A549 treated with ZK216348 at 1 μM for 4 hours (cell line): ENCODE measurements at places on chromosomes 4 and X. TPM values are rescaled to one million over a fixed set of nuclear protein-coding genes. Genes with fewer than 3 reads are reported as not detected.

The PCDH18 gene
- not detected in 5 replicates for total RNA-seq

The SYNPO2 gene
- 0.98 to 1.7 TPM (median 1.1 TPM) in 5 replicates for total RNA-seq

The TRO gene
- total RNA-seq = 0.67 to 1.2 TPM (median 0.74 TPM) in 5 replicates

The PDGFRA gene
- 0.34 to 1.1 TPM (median 0.54 TPM) in 5 replicates for total RNA-seq

The IL2 gene
- not detected in 5 replicates for total RNA-seq

The NIPAL1 gene
- 0.23 to 1.7 TPM (median 0.52 TPM) in 5 replicates for total RNA-seq

The ARMCX2 gene
- not detected in 5 replicates for total RNA-seq

The RPS3A gene
- 1,506 to 2,019 TPM (median 1,641 TPM) in 5 replicates for total RNA-seq

The CT47B1 gene
- not detected in 5 replicates for total RNA-seq

The ANOS1 gene
- 0.04 to 0.32 TPM (median 0.10 TPM) in 4 of 5 replicates, not detected in the other for total RNA-seq

The NALF2 gene
- total RNA-seq = 3.7 to 6.2 TPM (median 5.4 TPM) in 5 replicates

The SLIT2 gene
- 0.12 TPM in 1 of 5 replicates, not detected in the others for total RNA-seq

The NXT2 gene
- 5.9 to 14.3 TPM (median 8.5 TPM) in 5 replicates for total RNA-seq

The TRIML2 gene
- 45.0 to 76.9 TPM (median 54.9 TPM) in 5 replicates for total RNA-seq

The ZFP92 gene
- total RNA-seq = 0.46 to 0.77 TPM (median 0.54 TPM) in 5 replicates

The OPRPN gene
- not detected in 5 replicates for total RNA-seq

The MAGEA10 gene
- total RNA-seq = not detected in 5 replicates

The MTNR1A gene
- 0.21 to 0.91 TPM (median 0.43 TPM) in 5 replicates for total RNA-seq

The SLAIN2 gene
- 14.2 to 25.0 TPM (median 18.9 TPM) in 5 replicates for total RNA-seq

The NXF2 gene
- not detected in 5 replicates for total RNA-seq

The PGAM4 gene
- total RNA-seq = 0.33 to 0.54 TPM (median 0.49 TPM) in 4 of 5 replicates, not detected in the other

The CT47A7 gene
- not detected in 5 replicates for total RNA-seq

The CXCL1 gene
- 8.3 to 14.5 TPM (median 12.0 TPM) in 5 replicates for total RNA-seq

The NLGN3 gene
- total RNA-seq = 0.94 to 1.4 TPM (median 1.2 TPM) in 5 replicates

The YIPF6 gene
- 28.7 to 37.8 TPM (median 30.6 TPM) in 5 replicates for total RNA-seq

The CDKL5 gene
- 3.1 to 6.9 TPM (median 5.1 TPM) in 5 replicates for total RNA-seq

The PQBP1 gene
- 88.6 to 103 TPM (median 94.0 TPM) in 5 replicates for total RNA-seq

The ZBED1 gene
- total RNA-seq = 24.6 to 36.3 TPM (median 33.5 TPM) in 5 replicates

The FRMD7 gene
- not detected in 5 replicates for total RNA-seq

The IL3RA gene
- 0.18 to 0.95 TPM (median 0.26 TPM) in 5 replicates for total RNA-seq

The TMEM255A gene
- total RNA-seq = 0.11 to 0.16 TPM (median 0.14 TPM) in 5 replicates

The TMPRSS11F gene
- not detected in 5 replicates for total RNA-seq

The TLR6 gene
- 2.1 to 3.5 TPM (median 3.0 TPM) in 5 replicates for total RNA-seq

The THOC2 gene
- 34.6 to 62.0 TPM (median 39.3 TPM) in 5 replicates for total RNA-seq

The CT55 gene
- total RNA-seq = not detected in 5 replicates

The ASB5 gene
- total RNA-seq = 0.21 TPM in 1 of 5 replicates, not detected in the others

The ITGB1BP2 gene
- total RNA-seq = 0.83 to 1.5 TPM (median 0.99 TPM) in 5 replicates

The SLC10A4 gene
- 4.3 to 9.3 TPM (median 8.2 TPM) in 5 replicates for total RNA-seq

The GLUD2 gene
- total RNA-seq = 2.4 to 3.3 TPM (median 2.9 TPM) in 5 replicates

The MAGEB2 gene
- not detected in 5 replicates for total RNA-seq

The SLC9A7 gene
- 8.2 to 13.1 TPM (median 10.8 TPM) in 5 replicates for total RNA-seq

The ATP8A1 gene
- 0.03 to 0.06 TPM (median 0.05 TPM) in 3 of 5 replicates, not detected in the others for total RNA-seq
